ENCODE measurements at places on chromosomes 1 and 21.

DNA sequence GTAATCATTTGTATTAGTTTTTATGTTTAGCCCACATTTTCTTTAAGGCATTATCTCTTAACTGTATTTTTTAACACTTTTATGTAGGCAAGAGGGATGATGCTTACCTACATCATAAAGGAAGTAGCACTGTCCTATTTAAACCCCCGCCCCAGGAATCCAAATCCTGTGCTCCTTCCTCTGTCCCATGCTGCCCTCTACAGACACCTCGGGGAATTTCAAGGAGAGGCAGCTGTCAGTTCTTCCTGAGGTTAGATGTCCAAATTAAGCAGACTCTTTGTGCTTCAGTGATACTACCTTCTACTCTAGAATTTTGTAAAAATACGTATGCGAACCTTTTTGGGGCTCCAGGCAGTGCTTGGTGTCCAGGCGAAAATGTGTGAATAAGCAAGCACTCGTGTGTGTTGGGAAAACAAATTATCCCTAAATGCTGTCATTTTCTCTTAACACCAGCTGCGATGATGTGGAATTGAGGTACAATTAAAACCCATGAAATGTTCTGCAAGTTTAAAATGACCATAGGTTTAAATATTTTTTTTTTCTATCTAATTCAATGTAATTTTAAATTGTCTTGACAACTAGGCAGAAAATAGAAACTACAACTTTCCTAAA lies 19.2 kb downstream of the CRCT1 start:
- DNase-seq: no peak

DNA sequence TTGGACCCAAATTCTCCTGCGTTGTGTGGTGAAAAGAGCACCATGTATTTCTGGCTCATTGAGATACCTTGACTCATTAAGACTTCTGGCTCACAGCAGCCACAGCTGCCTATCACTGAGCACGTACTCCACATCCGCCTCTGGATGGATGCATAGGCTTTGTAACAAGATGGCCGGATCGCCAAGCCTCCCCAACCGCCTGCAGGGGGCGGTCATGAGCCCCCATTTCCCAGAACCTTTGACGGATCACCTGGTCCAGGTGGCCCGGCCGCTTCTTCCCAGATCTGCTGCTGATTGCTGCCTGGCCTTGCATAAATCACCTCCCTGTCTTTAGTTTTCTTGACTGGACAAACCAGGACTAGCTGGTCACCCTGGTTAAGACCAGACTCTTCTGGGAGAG lies 156.5 kb upstream of the KLHDC7A start:
- DNase-seq: no peak

DNA sequence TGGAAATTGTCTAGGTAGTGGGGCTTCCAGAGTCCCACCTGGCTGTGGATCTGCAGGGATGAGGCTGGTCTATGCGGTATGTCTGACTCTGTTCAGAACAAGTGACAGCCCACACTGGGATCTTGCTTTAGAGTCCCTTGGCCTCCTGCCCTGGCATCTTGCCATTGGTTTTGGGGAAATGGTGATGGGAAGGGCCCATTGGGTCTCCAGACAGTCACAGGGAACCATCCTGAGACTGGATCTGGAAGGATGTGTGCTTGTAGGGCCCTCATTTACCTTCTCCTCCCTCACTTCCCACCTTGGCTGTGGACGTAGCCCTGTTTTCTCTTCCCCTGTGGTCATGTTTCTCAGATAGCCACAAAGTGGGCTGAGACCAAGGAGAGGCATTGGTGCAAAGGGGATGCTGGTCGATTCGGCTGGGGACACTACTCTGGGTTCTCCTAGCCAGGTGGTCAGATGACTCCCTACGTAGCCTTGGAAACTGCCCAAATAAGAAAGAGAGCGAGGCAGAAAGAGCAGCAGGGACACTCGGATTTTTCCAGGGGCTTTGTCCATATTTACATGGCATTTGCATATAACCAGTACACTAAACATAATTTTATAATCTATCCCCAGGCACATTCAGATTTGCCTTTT lies 15.1 kb downstream of the SOX13 start:
- DNase-seq: no peak

DNA sequence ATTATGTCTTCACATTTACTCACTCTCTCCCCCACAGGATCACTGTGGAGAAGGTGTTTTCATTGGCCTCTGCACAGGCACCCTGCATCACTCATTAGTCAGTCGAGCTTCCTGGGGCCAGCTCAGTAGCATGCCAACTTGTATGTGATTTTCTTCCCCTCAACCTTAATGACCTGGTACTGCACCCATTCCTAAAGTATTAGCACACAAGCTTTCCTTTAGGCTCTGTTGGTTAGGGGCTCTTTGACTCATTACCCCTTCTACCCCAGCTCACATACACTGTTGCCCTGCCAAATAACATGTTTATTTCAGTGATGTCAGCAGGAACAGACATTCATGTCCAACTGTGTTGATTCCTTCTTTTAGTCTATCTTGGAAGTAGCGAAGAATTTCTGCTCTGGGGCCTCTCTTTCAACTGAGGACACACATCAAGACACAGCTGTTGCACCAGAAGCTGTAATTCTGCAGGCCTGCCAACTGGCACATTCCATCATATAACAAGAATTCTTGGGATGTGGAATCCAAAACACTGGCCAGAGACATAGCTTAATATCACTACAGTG lies 603.5 kb upstream of the ADAMTS5 start:
- DNase-seq: no peak

- DNase-seq: no peak
These were observed 105.7 kb downstream of the C1orf21 start for GRCh38 chr1:184492536-184492935.

DNA sequence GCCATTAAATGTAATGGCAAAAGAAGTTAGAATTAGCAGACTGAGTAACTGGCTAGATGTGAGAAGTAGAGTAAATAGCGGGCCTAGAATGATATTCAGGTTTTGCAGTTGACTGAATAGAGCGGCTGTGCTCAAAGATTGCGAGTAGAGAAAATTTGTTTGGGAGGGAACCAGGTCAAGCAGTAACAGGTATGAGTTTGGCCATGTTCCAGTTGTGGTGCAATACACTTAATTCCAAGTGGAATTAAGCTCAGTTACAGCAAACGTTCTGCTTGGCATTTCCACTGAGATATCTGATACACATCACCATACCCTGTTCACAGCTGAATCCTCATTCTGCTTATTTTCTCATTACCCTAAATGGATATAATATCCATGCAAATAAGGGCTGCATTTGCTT lies 1382.9 kb downstream of the MRPL39 start:
- DNase-seq: no peak

DNA sequence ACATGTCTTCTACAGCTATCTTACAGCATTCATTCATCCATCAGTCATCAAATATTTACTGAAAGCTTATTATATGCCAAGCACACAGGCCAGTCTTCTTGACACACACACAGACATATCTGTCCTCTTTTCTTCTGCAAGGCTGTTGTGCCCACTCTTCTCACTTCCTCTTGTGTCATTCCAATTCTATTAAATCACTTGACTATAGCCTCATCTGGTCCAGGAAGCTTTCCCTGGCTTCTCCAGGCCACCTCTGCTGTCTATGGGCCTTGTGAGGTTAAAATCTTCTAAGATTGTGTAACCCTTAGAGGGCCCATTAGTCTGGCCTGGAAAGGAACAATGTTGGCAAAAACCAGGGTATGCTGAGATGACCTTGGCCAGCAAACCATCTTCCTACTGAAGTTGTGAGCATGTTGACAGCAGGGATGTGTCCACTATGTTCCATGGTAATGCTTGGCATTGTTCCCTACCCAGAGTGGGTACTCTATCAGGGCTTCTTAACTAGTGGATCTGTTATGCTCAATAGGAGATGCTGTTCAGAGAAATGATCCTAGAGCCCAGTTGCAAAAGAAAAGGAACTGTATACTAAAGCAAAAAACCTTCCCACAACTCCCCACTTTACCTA lies 5.3 kb downstream of the TRAF3IP3 start:
- no peak for DNase-seq

DNA sequence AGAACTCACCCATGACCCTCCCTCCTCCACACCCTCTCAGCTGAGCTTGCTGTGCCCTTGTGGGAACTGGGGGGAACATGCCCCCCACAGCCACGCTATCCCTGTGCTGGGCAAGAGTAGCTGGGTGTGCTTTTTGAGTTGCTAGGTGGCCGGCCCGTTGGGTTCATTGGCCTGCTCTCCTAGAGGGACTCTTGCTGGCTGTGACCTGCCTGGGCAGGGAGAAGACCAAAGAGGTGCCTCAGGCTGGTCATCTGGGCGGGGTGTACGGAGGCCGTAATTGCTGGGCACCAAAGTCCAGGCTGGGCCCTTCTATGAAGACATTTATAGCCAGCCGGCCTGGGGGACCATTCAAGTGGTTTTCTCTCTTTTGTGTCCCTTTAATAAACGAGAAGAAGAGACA lies 138.3 kb upstream of the ZBTB40 start:
- DNase-seq: no peak

DNA sequence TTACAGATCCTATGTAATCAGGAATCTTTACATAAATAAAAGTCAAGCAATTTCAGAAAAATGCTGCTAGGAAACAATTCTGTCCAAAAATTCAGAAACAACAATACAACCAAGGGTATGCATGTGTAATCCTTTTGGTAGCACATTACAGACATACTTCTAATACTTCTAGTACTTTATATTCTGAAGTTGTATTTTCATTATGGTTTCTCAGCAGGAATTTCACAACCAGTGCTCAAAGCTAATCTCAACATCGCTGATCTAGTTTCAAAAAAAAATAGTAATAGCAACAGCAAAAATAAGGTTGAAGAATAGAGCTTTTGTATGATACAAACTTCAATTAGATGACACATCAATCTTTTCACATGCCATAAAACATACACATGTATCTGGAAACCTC lies 545.2 kb downstream of the LTN1 start:
- no peak for DNase-seq

Data from stimulated activated CD8-positive, alpha-beta memory T cell treated with anti-CD3 and anti-CD28 coated beads, Interleukin-4, amount 100 ng/mL, for 4 hours (primary cell).